ENCODE measurements at places on chromosomes 1 and 21. TPM values are rescaled to one million over a fixed set of nuclear protein-coding genes. Genes with fewer than 3 reads are reported as not detected.

The ESPN gene
- total RNA-seq: not detected

The GFI1 gene
- not detected for total RNA-seq

The KLHDC8A gene
- total RNA-seq: not detected

The TMIGD3 gene
- not detected for total RNA-seq

The SPRR4 gene
- total RNA-seq: not detected

The PGLYRP3 gene
- total RNA-seq: not detected

The TTC24 gene
- not detected for total RNA-seq

The RPE65 gene
- total RNA-seq: not detected

The PCSK9 gene
- not detected for total RNA-seq

The LRRC47 gene
- total RNA-seq: 39.1 TPM

The MAEL gene
- total RNA-seq: not detected

- no peaks in the 10 kb centered on the region for H3K36me3 ChIP-seq
- peaks cover 71% of the 10 kb centered on the region for H3K4me1 ChIP-seq
- no peak for DNase-seq
Observed at GRCh38 chr1:31753707-31754349, 10.3 kb downstream of the ADGRB2 start.

GRCh38 chr1:60540141-60540540 is 466.6 kb upstream of the C1orf87 start:
- no peaks in the 10 kb centered on the region for H3K27me3 ChIP-seq
- no peak overlapping the region for H3K4me3 ChIP-seq
- no peak for DNase-seq

DNA sequence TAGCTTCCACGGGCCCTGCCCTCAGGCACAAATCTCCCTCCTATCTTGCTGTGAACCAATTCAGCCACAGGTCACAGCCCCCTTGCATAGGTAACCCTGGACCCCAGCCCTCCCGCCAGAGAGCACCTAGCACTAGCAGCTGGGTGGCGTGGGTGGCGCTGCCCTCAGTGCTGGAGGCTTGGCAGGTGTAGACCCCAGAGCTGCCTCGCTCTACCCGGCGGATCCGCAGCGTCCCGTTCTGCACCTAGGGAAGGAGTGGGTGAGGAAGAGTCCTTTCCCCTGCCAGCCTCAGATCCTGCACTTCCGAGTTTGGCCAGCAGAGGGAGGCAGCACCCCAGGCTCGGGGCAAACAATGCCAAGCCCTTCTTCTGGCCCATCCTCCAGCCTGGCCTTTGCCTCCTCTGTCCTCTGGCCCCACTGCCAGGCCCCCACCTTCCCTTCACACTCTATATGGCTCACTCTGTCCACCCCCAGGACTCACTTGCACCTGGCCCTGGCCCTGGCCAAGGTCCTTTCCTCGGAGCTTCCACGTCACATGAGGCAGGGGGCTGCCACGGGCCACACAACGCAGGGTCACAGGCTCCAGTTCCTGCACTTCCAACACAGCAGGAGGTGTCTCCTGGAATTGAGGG is 9.0 kb downstream of the IGSF9 start:
- peaks cover 7% of the 10 kb centered on the region for H3K4me1 ChIP-seq
- peaks cover 23% of the 10 kb centered on the region for H3K27me3 ChIP-seq
- no peaks in the 10 kb centered on the region for H3K36me3 ChIP-seq

DNA sequence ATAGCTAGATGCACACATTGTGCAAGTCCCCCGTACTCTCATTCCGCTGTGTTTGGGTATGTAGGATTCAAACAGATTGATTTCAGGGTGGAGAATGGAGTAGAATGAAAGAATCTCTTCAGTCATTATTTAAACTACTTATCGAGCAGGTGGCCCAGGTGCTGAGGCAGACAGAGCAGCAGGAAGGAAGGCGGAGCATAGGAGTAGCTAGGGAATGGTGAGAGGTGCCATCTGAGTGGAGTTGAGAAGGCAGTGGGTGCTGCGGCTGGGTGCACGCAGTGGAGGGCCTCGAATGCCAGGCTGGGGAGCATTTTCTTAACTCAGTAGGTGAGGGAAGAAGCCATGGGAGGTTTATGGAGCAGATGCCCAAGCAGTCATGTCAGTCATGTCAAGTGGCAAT is 45.2 kb upstream of the CD101 start:
- peaks cover 19% of the 10 kb centered on the region for H3K27me3 ChIP-seq
- DNase-seq: no peak
- H3K4me3 ChIP-seq: no peak overlapping the region

GRCh38 chr1:57910782-57911181 is 486.9 kb upstream of the DAB1 start:
- DNase-seq: no peak
- H3K27me3 ChIP-seq: no peaks in the 10 kb centered on the region
- no peaks in the 10 kb centered on the region for H3K4me1 ChIP-seq
- H3K4me3 ChIP-seq: no peak overlapping the region

DNA sequence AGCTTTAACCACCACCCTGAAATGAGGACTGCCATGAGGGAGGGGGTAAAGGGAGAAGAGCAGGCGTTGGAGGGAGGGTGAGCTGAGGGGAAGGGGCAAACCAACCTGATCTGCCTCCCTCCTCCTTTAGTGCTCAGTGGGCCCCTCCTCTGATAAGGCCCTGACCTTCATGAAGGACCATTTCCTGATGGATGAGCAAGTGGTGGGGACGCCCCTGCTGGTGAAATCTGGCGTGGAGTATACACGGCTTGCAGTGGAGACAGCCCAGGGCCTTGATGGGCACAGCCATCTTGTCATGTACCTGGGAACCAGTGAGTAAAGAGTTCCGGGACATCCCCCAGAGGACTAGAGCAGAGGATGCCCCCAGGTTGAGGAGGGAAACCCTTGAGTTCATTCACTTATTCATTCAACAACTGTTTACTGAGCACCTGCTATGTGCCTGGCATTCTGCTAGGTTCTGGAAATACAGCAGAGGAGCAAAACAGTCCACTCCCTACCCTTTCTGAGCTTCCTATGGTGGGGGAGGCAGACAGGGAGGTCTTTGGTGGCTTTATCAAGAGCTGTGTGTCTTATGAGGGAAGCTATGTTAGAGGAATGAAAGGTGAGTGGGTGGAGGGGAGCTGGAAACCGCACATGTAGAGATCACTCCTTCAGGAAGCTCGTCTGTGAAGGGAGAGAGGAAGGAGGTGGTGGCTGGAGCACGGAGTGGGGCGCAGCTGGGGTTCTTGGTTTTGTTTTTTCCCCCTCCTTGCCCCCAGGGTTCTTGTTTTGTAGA is 19.5 kb downstream of the SEMA4A start:
- no peak for DNase-seq
- no peaks in the 10 kb centered on the region for H3K4me1 ChIP-seq
- H3K36me3 ChIP-seq: no peaks in the 10 kb centered on the region
- H3K27me3 ChIP-seq: peaks cover 6% of the 10 kb centered on the region
- no peak overlapping the region for H3K4me3 ChIP-seq

DNA sequence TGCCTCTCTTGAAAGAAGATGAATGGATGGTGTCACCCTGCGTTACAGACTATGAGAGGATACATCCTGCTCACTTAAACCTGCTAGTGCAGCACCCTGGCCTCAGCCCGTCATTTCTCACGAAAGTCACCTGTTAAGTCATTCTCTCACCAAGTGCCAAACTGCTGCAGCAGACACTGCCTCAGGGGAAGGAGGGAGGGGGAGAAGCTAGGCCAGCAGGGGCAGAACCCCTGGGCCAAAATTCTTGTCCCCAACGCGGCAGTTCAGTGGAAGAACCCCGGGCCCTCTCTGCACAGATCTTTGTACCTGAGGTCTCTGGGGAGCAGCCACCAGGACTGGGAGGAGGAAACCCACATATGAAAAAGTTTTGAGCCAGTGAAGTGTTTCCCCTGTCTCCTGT is 37.6 kb downstream of the SYT6 start:
- peaks cover 33% of the 10 kb centered on the region for H3K4me1 ChIP-seq
- H3K4me3 ChIP-seq: no peak overlapping the region
- DNase-seq: no peak
- H3K27me3 ChIP-seq: peaks cover 36% of the 10 kb centered on the region
- H3K27ac ChIP-seq: no peak overlapping the region
- H3K36me3 ChIP-seq: no peaks in the 10 kb centered on the region

- H3K4me1 ChIP-seq: peaks cover 21% of the 10 kb centered on the region
- H3K27ac ChIP-seq: 0 out of 2 replicates have a peak overlapping the region, but pooled peaks have one; percentile 5
- peak; percentile 1 for DNase-seq
- no peaks in the 10 kb centered on the region for H3K36me3 ChIP-seq
Observed at GRCh38 chr1:214688891-214689290, 85.9 kb downstream of the CENPF start.

- no peak for DNase-seq
- peaks cover 23% of the 10 kb centered on the region for H3K4me1 ChIP-seq
- no peaks in the 10 kb centered on the region for H3K27me3 ChIP-seq
- H3K4me3 ChIP-seq: no peak overlapping the region
- H3K27ac ChIP-seq: no peak overlapping the region
Observed at GRCh38 chr1:100034470-100034869, 64.7 kb downstream of the SLC35A3 start.

GRCh38 chr1:203031467-203031866 is 5.2 kb downstream of the PPFIA4 start:
- no peak overlapping the region for H3K4me3 ChIP-seq
- H3K36me3 ChIP-seq: no peaks in the 10 kb centered on the region
- H3K27ac ChIP-seq: no peak overlapping the region
- no peak for DNase-seq

DNA sequence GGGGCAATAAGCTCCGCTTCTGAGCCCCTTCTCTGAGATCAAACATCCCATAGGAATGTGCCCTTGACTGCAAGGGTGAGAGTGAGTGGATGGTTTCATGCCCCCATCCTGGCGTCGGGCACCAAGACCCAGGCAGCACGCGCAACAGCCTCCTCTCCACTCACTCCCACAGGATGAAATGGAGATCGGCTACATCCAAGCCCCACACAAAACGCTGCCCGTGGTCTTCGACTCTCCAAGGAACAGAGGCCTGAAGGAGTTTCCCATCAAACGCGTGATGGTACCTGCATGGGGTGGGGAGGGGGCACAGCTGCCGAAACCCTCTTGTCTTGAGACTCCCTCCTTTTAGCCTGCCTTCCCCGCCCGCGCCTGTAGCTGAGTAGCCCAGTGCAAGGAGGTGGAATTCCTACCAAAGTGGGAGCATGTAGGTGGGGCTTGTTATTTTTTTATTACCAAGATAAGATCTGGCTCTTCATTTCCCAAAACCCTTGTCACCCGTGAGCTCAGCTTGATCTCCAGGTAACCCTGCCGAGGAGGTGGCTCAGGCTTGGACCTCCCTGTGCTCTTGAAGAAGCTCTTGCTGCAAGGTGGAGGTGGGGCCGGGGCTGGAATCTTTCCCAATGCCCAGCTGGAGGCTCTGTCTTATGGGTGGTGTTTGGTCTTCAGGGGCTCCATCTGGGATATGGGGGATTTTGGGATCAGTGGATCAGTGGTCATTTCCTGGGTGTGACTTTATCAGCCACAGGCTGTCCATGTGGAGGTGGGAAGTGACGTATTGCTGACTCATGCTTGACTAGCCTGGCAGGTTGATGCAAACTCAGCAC is 24.0 kb upstream of the PADI6 start:
- H3K27ac ChIP-seq: peak overlapping the region; percentile 8
- H3K4me3 ChIP-seq: no peak overlapping the region
- H3K27me3 ChIP-seq: peaks cover 21% of the 10 kb centered on the region
- peaks cover 9% of the 10 kb centered on the region for H3K4me1 ChIP-seq

DNA sequence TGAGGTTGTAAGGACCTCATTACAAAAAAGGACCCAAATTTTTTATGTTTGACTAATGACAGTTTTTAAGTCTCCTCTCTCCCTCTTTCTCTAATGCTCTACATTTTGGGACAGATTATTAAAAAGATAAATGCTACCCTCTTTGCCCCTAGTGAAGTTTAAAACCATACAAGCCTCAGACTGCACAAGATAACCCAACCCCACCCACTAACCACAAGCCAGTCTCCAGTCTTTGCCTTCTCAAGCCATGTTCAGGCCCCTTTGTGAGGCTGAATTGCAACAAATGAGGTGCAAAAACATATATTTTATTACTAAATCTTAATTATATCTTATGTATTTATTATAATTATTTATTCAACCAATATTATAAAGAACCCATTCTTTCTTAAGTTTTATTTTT is 597.2 kb upstream of the BRINP3 start:
- no peak for DNase-seq
- no peaks in the 10 kb centered on the region for H3K4me1 ChIP-seq
- H3K27me3 ChIP-seq: no peaks in the 10 kb centered on the region
- no peak overlapping the region for H3K27ac ChIP-seq
- H3K36me3 ChIP-seq: no peaks in the 10 kb centered on the region

DNA sequence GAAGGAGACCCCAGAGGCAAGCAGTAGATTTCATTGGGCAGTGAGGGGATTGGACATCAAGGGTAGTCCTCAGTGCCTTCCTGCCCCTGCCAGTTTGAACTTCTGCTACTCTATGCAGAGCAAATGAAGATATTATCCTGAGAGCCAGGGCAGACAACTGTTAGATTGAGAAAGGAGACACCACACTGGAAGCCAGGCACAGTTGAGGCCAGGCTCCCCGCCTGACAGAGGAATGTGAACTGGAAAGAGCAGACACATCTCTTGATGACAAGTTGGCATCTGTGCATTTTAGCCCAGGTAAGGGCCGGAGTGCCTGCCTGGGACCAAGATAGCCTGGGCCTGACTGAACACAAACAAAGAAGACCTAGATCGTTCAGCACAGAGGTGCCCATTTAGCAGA is 16.0 kb downstream of the SH3BGR start:
- H3K4me3 ChIP-seq: no peak overlapping the region
- no peak for DNase-seq
- no peak overlapping the region for H3K27ac ChIP-seq
- peaks cover 2% of the 10 kb centered on the region for H3K27me3 ChIP-seq
- no peaks in the 10 kb centered on the region for H3K4me1 ChIP-seq
- H3K36me3 ChIP-seq: no peaks in the 10 kb centered on the region

- no peak overlapping the region for H3K4me3 ChIP-seq
- H3K36me3 ChIP-seq: no peaks in the 10 kb centered on the region
- H3K4me1 ChIP-seq: peaks cover 45% of the 10 kb centered on the region
- DNase-seq: peak; percentile 39
- H3K27ac ChIP-seq: no peak overlapping the region
Observed at GRCh38 chr1:205936846-205937586, 6.2 kb downstream of the SLC26A9 start.

GRCh38 chr1:78301141-78301540 is 189.6 kb upstream of the PTGFR start:
- H3K4me1 ChIP-seq: peaks cover 26% of the 10 kb centered on the region
- no peaks in the 10 kb centered on the region for H3K36me3 ChIP-seq
- no peak for DNase-seq
- no peaks in the 10 kb centered on the region for H3K27me3 ChIP-seq
- no peak overlapping the region for H3K4me3 ChIP-seq

GRCh38 chr21:45826676-45827301 is 154.8 kb upstream of the COL6A1 start:
- no peaks in the 10 kb centered on the region for H3K36me3 ChIP-seq
- peaks cover 15% of the 10 kb centered on the region for H3K4me1 ChIP-seq
- no peak overlapping the region for H3K27ac ChIP-seq
- no peak overlapping the region for H3K4me3 ChIP-seq
- peaks cover 32% of the 10 kb centered on the region for H3K27me3 ChIP-seq
